ENCODE measurements at places on chromosomes 6 and 20.

- ATAC-seq: peak; percentile 17
Measured at GRCh38 chr6:4291453-4292403, 156.4 kb upstream of the ECI2 start.

- peak; percentile 35 for ATAC-seq
Measured at GRCh38 chr6:170296746-170297575, 6.1 kb upstream of the DLL1 start.

DNA sequence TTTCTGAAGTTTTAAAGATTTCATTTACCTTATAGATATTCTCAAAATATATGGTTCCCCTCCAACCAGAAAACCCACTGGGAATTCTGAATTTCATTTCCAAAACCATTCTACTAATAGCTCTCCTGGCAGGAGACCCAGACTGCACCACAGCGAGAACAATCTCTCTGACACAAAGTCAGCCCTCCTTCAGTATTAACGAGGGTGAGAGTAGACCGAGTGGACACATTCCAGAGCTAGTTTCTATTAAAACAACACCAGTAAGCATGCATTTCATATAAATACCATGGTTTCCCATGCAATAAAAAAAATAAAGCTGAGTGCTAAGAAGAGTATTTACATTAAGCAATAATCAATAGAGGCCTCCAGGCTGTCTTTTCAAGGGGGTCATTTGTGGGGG lies 899.6 kb upstream of the SLC35B3 start:
- ATAC-seq: no peak

DNA sequence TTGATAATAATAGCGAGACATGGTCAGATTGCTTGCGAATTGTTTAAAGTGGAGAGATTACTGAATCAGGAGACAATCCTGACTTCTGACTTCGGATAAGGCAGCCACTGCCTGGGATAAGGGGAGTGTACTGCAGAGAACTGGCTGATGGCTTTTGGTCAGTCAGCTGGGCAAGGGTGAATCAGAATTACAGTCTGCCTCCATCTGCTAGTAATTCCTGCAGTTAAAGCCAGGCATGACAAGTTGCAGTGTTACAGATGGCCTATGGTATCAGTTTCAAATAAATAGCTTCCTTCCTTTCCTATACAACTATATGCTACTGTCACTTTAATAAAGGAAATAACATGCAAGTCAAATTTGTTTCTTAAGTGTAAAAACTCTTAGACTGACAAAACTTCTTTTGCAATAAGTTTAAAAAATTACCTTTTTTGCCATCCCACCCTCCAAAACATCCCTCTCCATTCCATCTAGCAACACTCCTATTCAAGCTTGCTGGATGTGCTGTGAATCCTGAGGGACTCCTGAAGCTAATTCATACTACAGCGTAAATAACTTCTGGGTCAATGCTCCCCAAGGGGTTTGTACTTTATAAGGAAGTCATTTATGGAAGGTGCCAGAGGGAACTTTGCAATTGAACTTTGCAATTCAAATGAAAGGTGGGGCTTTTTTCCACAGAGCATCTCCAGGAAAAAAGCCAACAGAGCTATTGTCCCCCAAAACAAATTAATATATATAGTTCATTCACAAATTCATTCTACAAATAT lies 245.2 kb downstream of the ADGRB3 start:
- peak; percentile 49 for ATAC-seq

DNA sequence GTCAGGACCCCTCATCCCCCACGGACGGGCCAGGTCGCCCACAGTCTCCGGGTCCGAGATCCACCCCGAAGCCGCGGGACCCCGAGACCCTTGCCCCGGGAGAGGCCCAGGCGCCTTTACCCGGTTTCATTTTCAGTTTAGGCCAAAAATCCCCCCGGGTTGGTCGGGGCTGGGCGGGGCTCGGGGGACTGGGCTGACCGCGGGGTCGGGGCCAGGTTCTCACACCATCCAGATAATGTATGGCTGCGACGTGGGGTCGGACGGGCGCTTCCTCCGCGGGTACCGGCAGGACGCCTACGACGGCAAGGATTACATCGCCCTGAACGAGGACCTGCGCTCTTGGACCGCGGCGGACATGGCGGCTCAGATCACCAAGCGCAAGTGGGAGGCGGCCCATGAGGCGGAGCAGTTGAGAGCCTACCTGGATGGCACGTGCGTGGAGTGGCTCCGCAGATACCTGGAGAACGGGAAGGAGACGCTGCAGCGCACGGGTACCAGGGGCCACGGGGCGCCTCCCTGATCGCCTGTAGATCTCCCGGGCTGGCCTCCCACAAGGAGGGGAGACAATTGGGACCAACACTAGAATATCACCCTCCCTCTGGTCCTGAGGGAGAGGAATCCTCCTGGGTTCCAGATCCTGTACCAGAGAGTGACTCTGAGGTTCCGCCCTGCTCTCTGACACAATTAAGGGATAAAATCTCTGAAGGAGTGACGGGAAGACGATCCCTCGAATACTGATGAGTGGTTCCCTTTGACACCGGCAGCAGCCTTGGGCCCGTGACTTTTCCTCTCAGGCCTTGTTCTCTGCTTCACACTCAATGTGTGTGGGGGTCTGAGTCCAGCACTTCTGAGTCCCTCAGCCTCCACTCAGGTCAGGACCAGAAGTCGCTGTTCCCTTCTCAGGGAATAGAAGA lies 978 bp downstream of the HLA-A start:
- ATAC-seq: no peak

DNA sequence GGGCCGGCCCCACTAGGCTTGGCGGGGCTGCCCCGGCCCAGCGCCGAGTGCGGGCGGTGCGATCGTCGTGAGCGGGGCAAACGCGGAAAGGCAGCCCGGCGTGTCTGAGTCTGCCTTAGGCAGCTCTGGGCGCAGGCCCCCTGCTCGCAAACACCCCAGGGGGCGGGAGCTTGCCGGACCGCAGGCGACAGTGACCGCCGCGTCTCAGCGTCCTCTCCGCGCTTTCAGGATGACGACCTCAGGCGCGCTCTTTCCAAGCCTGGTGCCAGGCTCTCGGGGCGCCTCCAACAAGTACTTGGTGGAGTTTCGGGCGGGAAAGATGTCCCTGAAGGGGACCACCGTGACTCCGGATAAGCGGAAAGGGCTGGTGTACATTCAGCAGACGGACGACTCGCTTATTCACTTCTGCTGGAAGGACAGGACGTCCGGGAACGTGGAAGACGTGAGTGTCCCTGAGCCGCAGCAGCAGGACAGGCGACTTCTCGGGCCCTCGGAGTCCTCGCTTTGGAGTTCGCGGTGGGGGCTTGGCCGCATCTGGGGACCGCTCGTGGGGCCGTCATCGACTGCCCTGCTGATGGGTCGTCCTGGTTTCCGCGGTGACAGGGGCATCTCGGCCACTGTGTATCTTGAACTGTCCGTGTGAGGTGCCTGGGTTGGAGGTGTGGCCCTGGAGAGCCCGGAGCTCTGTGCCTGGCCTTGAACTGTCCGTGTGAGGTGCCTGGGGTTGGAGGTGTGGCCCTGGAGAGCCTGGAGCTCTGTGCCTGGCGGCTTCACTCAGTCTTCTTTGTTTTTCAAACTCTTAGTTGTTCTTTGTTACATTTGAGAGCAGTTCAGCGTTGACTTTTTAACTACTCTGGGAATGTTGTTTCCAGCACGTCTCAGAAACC lies 786 bp downstream of the ADRM1 start:
- no peak for ATAC-seq

- ATAC-seq: peak; percentile 98
Measured at GRCh38 chr20:33391722-33392415, 9.4 kb downstream of the CDK5RAP1 start.

GRCh38 chr6:3578981-3579380 lies 122.1 kb upstream of the SLC22A23 start:
- no peak for ATAC-seq

All from motor neuron (in vitro differentiated cells).